ENCODE measurements at places on chromosomes 4 and X.

- no peak for DNase-seq
These were observed 23.3 kb upstream of the RNF4 start for GRCh38 chr4:2445571-2445970.

DNA sequence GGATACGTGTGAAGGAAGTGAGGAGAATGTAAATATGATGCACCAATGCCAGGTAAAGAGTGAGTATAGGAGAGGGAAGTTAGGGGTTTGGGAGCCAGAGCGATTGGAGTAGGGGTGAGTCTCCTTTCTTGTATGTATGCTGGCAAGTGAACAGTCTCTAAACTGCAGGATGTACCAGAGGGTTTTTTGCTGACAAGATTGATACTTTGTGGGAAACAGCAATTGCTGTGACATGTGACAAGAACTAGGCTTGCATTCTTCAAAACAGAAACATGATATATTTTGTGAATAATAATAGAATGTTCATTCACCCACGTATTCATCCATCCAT, 706 bp downstream of the CHIC1 start:
- peak; percentile 26 for DNase-seq

DNA sequence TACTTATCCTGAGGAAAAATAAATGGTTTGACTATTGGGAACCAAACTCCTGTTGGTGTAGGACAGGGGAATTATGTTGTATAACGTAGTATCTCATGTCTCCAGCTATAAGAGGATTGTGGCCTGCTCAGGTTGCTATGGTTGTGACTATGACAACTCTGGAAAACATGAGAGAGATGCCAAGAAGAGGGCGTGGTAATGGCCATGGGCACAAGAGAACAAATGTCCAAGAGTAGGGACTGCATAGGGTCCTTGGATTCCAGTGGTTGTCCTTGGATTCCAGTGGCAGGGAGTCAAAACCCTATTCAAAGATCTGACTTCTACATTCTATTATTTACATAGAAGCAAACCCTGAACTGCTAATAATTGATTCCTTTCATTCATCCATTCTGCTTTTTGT, 6.8 kb upstream of the MOB1B start:
- peak; percentile 44 for DNase-seq

GRCh38 chr4:102451266-102451665, 49.9 kb upstream of the NFKB1 start:
- no peak for DNase-seq

GRCh38 chr4:144599621-144600020, 46.3 kb upstream of the HHIP start:
- no peak for DNase-seq

- DNase-seq, result no peak
These were observed 160.8 kb upstream of the ANK2 start for GRCh38 chr4:112888622-112889021.

DNA sequence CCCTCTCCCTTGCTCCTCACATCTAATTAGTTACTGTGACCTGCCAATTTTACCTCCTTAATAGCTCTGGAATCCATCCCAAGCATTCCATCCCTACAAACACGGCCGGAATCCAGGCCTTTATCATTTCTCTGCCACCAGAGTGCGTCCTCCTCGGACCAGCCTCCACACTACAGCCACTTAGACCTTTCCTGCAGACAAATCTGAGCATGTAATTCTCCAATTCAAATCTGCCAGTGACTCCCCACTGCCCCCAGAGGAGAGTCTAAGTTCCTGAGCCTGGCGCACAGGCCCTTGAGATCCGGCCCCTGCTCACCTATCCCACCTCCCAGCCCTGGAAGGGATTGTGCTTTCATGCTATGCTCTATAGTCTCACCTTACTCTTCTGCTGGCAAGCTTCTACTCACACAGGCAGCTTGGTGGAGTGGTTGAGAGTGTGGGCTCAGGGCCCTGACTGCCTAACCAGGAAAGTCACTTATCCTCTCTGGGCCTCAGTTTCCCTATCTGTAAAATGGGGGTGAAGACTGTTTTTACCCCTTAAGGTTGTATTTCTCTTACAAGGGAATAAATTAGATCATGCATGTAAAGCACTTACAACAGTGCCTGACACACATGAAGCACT, 31.2 kb downstream of the PJA1 start:
- DNase-seq, result peak; percentile 81

DNA sequence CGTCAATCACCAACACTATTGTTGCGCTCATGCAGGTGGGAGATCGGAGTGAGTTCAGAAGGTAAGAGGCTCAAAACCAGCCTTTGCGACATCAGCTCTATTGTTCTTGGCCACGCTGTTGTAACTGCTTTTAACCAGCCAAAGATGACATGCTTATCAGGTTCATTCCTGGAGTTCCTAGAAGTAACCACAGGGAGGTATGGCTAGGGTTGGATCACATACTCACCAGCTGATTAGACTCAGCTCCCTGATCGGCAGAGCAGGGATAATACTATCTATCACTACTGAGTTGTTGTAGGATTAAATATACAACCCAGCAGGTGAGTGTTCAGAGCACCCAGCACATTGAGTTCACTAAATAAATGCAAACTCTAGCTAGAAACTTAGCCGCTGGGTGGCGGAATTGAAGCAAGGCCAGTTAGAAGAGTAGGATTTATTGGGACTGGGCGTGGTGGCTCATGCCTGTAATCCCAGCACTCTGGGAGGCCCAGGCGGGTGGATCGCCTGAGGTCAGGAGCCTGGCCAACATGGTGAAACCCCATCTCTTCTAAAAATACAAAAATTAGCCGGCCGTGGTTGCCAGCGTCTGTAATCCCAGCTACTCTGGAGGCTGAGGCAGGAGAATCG, 12.4 kb downstream of the SLC34A2 start:
- DNase-seq, result peak; percentile 42

DNA sequence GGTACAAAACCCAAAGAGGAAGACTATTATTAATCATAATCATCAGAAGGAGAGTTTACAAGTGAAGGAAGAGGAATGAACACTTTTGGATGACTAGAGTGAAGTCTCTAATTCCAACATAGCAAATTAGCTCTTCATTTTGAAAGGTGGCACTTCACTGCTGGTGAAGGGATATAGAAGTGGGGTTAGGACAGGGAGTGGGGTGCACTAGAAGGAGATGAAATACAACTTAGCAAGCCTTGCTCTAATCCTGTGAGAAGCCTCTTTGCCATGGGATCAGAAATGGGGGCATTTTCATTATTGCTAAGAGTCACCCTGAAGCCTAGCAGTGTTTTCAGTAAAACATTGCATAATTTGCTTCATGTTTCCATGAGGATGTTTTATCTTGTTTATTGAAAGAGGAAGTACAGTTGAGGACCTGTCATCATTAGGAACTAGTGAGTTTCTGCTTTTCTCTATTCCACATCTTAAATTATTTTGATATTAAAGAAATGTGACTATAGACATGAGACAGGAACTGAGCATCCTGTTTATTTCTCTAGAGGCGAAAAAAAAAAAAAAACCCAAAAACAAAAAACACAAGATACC, 9.3 kb upstream of the GRPR start:
- no peak for DNase-seq

DNA sequence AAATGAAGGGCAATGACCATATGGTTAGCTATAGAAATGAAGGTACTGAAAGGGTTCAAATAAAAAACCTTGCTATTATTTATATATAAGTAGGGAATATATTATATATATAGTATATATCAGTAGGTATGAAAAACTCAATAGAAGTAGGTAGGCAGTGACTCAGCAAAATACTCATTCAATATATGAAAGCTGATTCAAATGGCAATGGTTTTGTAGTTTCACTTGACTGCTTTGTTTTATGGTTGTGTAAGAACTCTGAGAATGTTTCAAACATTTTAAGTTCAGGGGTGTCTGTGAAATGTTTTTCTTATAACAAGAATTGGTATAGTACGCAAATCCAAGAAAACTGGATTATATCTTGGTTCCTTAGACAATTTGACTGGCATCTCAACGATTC, 4.1 kb downstream of the ZNF280C start:
- no peak for DNase-seq

GRCh38 chr4:79688691-79689090, 280.7 kb upstream of the GK2 start:
- no peak for DNase-seq

GRCh38 chr4:122733787-122734120, 1.2 kb downstream of the BBS12 start:
- peak; percentile 86 for DNase-seq

- DNase-seq, result no peak
These were observed 224.2 kb downstream of the DMD start for GRCh38 chrX:32987142-32987541.

GRCh38 chrX:9171841-9172463, 138.0 kb upstream of the FAM9B start:
- DNase-seq, result peak; percentile 94

DNA sequence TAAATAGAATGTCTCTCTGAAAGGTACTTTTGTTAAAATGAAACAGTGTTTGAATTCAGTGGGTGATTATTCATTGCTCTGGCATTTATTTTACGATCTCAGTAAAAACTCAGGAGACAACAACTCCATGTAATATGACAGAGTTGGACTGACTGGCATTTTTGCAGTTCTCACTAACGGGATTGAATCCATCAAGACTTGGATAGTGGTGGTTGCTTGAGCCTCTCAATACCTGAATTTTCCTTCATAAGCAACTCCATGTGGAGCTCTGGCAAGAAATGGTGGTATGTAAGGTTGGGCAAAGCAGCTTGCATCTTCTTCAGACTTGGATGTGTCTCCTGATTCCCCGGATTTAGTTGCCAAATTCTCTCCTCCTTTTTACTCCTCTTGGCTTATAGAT, 72.7 kb downstream of the FRMPD4 start:
- DNase-seq, result peak; percentile 59

- no peak for DNase-seq
These were observed 187.5 kb downstream of the BMP15 start for GRCh38 chrX:51098046-51098445.

GRCh38 chr4:2301806-2302205, 39.9 kb upstream of the MXD4 start:
- no peak for DNase-seq

- DNase-seq, result peak; percentile 2
These were observed at the start of gene GRID2 for GRCh38 chr4:92303621-92304027. TSS of gene GRID2 (plus strand) at chr4:92303966.

DNA sequence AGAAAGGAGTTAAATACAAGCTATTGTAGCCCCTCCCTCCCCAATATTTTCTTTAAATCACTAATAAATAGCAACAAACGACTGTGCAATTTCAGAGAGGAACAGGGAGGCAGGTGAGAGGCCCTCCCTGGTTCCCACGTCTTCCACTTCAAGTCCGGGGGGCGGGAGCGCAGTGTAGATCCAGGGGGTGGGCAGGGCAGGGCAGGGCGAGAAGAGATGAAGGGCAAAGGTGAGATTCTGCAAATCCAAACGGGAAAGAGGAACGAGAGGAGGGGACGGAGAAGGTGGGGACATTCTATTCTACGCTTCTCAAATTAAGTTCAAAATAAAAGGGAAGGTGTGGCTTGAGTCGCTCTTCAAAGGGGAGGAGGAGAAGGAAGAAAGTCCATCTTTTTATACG, 6.8 kb downstream of the NKX6-1 start:
- no peak for DNase-seq

DNA sequence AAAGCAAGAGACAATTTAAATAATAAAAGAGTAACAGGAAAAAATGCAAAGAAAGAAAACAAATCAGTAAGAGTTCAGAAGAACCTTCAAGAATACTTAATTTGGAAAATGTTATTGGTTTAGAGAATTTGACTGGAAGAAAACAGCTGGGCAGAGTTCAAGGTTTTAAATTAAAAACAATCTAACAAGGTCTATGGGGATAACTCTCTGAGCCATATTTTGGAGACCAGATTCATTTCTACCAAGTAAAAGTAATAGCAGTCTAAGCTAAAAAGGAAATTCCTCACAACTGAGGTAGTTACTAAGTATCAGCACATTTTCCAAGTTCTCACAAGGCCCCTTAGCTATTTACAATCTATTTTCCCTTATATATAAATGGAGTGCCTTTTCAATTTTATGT, 82.4 kb upstream of the TFDP3 start:
- DNase-seq, result no peak

DNA sequence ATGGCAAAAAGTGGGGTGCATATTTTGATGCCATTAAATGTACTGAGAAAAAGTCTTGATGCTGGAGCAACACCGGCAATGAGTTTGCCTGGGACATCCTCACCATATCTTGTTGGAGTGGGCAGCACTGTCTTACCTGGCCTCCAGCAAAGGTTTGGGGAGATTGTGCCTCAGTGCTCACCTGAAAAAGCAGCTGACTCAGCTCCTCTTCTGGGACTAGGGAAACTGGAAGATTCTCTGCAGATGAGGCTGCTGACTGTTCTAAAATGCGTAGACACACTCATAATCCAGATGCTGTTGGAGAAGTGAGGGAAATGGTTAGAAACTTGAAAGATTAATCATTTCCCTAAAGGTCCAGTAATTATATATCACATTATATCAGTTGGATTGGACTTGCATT, 593.7 kb upstream of the HS3ST1 start:
- DNase-seq, result no peak

- no peak for DNase-seq
These were observed 47.4 kb downstream of the PRDM5 start for GRCh38 chr4:120874792-120875774.

GRCh38 chrX:14032406-14032805, 2.7 kb upstream of the GEMIN8 start:
- DNase-seq, result peak; percentile 66

- no peak for DNase-seq
These were observed 29.7 kb downstream of the ATG4A start for GRCh38 chrX:108121291-108121690.

GRCh38 chr4:116395408-116395807, 690.0 kb downstream of the TRAM1L1 start:
- no peak for DNase-seq

- peak; percentile 6 for DNase-seq
These were observed 143.5 kb upstream of the LNX1 start for GRCh38 chr4:53734584-53735353.

DNA sequence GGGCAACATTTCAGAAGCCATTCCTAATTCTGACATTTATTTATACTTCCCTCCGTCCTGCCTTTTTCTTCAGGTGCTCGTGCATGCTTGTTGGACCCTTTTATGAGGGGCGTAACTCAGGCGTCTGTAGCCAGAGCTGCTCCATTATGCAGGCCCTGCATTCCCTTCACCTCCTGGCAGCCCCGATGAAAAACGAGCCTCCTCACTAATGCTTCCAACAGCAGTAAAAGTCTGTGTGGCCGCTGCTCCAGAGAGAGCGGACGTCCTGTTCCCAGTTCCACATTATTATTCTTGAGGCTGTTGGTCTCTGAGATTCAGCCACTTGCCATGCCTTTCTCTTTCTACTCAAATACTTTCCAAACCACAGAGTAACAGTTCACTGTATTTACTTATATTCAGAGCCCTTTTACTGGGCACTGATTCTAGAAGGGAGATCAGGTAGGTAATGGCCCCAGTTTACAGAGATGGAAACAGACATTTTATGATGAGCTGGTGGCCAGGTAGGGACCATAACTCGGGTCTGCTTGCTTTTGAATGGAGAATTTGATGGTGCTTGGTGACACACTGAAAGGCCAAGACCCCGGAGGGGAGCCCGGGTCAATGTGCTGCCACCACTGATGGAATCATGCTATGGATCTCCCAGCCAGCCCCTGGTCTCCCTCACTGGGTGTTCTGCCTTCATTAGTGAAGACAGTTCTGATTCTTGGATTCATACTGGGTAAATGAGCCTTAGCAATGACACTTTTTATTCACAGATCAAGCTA, 101.0 kb downstream of the GATB start:
- DNase-seq, result no peak

GRCh38 chrX:137363559-137363958, 202.4 kb upstream of the ZIC3 start:
- DNase-seq, result no peak

- DNase-seq, result no peak
These were observed 17.3 kb upstream of the C1GALT1C1 start for GRCh38 chrX:120647127-120647526.
